ENCODE measurements at places on chromosomes 6 and 20.
A peak's percentile ranks its signal among the peaks of the same experiment; 100 is the strongest.

DNA sequence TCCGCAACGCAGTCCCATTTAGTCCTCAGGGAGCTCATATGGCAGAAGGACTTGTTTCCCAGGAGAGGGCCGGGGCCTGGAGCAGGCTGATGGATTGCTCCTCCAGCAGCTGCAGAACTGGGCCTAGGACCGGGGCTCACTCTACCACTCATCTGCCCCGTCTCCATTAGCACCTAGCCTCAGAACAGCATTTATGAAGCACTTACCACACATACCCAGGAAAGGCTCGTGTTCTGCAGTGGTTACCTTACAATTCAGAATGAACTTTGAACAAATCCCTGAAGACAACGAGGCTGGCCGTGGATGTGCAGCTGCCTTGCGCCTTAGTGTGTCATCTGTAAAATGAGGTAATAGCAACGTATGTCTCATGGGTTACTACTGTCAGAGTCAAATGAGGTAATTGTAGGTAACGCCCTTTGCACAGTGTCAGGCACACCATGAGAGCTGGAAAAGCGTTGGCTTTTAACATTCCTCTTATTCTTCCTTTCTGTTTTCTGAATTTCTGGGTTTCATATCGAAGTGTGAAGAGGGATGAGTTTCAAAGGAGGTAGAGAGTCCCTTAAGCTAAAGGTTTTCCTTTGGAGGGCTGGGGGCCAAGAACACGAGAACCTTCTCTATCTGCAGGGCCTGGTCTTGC lies 46.3 kb upstream of the CD93 start:
- no peak for DNase-seq

GRCh38 chr20:36116807-36117441 lies 37.6 kb upstream of the EPB41L1 start:
- DNase-seq = no peak

DNA sequence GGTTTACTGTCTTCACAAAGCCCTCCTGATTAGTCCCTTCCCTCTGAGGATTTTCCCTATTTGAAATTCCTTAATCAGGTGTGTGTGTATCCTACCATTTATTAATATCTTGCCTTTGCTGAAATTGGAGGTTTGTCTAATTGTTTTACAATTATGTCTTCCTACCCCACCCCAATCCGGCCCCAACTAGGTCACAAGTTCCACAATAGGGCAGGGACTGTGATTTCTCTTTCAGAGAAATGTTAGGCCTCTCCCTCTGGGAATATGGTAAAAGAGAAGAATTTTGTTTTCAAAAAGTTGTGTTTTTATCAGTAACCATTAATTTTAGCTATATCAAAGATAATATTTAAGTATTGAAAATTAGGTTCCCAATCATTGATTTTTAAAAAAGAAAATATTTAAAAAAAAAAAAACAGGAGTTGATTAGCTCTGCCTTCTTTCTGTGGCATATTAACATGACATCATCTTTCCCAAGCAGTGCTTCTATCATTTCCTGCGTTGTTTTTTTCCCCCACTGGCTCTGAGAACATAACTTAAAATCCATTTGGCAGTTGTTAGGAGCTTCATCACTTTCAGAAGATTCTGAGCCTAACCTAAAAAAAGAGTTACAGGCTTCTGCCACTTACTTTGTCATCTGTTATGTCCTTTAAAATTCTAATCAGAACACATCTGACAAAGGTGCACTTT lies 36.1 kb downstream of the BLOC1S5 start:
- no peak for DNase-seq

DNA sequence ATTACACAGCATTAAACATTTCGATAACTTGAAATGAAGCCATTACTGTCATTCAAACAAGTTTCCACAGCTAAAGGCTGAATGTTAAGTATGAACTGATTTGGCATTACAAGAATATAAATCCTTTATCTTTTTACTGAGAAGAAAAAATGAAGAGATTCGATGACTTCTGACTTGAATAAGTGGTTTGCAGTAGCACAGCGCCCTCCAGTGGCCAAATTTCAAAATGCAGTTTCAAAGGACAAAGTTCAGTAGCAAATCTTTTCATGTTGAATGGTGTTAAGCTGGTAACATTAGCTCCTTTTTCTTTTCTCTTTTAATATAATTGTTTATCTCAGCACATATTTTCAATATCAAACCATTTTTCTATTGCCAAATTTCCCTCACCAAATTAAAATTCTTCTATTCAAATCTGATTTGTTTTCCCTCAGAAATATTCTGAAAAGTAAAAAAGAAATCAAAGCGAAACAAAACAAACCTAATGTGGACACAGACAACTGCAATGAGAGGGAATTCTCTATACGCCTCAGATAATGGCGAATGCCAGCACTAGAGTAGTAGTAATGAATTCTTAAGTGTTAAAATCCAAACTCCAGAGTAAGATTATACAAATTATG lies 145.7 kb downstream of the BTBD9 start:
- DNase-seq = peak; percentile 69

DNA sequence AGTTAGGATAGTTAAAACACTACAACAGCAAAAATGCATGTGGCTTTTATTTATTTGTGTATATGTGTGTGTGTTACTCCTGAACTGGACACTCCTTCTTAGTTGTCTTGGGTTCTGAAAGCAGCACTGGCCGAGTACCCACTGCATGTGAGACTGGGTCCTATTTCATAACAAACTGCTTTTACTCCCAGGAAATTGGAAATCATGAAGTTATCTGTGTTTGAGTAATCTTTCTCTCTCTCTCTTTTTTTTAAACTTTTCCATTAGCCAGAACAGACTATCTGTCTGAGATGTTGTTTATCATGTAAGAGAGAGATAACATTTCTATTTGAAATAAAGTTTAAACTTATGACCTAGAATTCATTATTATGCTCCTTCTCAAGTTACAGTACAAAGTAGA lies 110.4 kb downstream of the LIN28B start:
- DNase-seq = no peak

DNA sequence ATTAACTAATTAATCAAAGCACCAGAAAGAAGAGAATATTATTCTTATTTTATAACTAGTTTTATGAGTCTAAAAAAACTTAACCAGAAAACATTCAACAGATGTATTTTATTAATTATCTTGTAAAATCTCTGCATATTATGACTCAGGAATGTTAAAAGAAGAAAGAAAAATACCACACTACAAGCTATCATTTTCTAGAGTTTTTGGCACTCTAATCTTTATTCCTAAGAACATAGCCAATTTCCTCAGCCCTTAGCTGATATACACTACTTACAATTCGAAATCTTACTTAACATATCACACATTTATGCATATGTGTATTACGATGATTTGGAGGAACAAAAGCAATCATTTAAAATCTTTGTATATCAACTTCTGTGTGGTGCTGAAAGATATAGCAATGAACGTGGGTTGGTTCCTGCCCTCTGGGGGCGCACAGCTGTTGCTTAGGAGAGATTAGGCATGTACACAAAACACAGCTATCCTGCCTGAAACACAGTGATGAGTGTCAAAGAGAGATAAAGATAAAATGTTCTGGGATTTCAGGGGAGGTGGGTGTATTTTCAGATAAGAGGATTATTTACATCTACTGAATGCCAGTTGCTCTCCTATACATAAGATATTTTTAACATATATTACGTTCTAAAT lies 404.5 kb downstream of the SYNE1 start:
- DNase-seq = no peak

GRCh38 chr6:147486683-147487082 lies 21.8 kb upstream of the SAMD5 start:
- no peak for DNase-seq

- DNase-seq = no peak
Observed at GRCh38 chr20:50438986-50439407, 71.2 kb upstream of the PTPN1 start.

DNA sequence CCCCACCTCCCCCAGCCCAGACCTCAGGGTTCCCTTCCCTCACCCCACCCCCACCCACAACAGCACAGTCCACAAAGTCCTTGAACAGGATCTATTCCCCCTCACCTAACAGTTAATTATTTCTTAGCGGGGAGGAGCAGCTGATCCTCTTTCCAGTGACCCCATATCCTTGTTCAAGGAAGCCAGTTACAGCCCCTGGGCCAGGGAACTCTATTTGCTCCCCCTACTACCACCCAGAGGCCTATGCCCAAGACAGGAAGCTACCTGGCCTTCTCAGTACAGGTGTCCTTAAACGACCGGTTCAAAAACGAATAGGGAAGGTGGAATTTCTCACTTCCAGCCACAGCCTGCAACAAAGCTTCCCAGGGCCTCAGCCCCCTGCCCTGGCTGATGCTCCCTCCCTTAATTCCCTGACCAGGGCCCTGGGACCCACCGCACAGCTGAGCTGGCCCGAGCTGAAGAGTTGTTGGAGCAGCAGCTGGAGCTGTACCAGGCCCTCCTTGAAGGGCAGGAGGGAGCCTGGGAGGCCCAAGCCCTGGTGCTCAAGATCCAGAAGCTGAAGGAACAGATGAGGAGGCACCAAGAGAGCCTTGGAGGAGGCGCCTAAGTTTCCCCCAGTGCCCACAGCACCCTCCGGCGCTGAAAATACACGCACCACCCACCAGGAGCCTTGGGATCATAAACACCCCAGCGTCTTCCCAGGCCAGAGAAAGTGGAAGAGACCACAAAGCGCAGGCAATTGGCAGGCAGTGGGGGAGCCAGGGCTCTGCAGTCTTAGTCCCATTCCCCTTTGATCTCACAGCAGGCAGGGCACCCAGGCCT lies 778 bp downstream of the MCCD1 start:
- DNase-seq = no peak

DNA sequence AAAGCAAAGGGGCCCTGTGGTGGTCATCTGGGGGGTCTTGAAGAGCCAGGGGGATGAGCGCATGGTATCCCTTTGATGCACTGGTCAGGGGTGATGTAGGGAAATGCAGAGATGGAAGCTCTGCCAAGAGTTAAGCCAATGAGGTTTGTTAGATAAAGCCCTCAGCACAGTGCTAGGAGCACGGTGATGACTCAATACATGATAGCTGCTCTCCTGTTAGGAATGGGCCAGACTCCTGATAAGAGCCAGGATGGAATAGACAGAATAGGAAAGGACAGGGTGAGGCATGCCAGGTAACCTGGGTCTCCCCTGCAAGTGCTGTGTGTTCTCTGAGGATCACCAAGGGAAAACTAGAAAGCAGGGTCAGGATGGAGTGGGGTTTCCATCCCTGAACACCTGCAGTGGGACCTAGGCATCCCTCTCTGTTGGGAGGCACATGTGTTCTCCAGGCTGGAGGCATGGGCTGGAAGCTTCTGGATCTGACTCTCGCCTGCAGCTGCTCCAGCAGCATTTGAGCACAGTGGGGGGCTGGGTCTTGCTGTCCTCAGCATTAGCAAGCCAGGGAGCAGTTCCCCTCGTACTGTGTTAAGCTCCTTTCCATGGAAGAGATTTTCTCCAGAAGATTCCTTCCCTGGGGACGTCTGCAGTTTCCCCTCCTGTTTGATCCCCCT lies 71.8 kb upstream of the TIAM2 start:
- DNase-seq = no peak

Measured in stimulated activated CD8-positive, alpha-beta memory T cell treated with anti-CD3 and anti-CD28 coated beads, Interleukin-15, amount 100 ng/mL, for 24 hours (primary cell).